ENCODE measurements at places on chromosomes 12 and 14.

DNA sequence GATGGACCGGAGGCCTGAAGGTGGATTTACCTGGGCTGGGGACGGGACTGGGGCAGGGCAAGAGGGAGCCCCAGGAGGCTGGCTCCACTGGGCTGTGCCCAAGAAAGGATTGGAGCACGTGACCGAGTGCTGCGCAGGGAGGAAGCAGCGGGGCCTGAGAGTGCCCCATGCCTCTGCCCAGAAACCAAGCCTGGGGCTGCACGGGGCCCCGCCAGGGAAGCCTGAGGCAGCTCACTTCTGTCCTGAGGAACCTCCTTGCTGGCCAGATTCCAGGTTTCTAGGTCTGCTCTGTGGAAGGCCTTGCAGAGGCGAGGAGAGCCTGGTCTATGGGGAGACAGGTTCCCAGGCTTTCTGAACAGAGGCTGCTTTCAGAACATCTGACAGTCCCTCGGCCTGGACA, 10.4 kb downstream of the NGB start:
- DNase-seq, result no peak

GRCh38 chr12:76189851-76190250, 105.4 kb upstream of the NAP1L1 start:
- DNase-seq, result no peak

GRCh38 chr12:124916374-124917134, 2.1 kb upstream of the UBC start:
- no peak for DNase-seq

- DNase-seq, result no peak
These were observed 143.5 kb downstream of the KCNA5 start for GRCh38 chr12:5187136-5187535.

DNA sequence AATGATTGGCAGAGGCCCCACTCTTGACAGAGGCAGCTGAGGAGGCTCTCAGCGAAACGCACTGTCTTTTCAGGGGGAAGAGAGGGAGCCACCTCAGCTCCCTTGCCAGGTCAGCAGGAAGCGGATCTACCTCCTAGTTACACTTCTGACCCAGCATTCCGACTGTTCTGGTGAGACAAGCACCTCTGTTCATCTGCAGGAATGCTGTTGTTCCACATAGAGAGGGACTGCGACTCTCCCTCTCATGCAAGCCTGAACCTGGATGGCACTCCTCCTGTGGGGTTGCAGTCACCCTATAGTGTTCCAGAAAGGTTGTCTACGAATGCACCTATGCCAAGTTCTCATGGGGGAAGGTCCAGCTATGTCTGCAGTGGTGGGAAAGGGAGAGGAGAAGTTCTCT, 37.1 kb upstream of the AEBP2 start:
- no peak for DNase-seq

DNA sequence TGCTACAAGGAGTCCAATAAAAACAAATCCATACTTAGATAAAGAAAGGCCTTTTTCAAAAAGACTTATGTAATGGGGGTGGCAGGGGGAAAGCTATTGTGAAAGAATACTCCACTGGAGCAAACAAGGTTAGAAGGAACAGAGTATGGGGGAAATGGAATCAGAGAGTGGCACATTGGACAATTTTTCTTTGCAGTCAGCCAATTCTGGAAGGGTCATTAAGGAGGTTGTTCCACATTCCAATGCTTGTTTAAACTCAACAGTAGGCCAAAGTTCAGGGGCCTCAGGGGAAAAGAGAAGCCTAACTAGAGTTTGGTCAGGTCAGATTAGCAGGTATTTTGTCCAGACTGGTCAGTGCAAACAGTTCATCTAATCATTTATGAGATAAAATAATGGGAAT, 105.2 kb upstream of the RESF1 start:
- DNase-seq, result no peak

GRCh38 chr14:77964586-77964985, 164.7 kb downstream of the ADCK1 start:
- no peak for DNase-seq

GRCh38 chr14:71541271-71541670, 391.0 kb upstream of the RGS6 start:
- no peak for DNase-seq

DNA sequence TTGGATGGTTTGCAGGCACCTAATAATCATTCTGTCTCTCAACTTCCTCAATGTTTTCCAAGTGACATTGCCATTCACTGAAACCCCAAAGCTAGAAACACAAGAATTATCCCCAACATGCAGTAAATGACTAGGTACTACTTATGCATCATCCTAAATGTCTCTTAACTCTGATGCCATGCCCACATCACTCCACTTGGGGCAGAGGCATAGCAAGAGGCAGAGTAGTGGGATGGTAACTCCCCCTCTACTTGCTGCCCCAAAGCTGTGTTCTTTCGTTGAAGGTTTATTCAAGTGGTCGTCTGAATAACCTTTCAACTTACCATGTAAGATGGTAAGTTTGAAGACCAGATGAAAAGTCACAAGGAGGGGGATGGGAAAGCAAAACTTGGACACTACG, 77.9 kb upstream of the SOX5 start:
- DNase-seq, result no peak

- no peak for DNase-seq
These were observed 861 bp downstream of the IL26 start for GRCh38 chr12:68224613-68225285.

GRCh38 chr12:38728894-38729293, 176.5 kb downstream of the CPNE8 start:
- no peak for DNase-seq

DNA sequence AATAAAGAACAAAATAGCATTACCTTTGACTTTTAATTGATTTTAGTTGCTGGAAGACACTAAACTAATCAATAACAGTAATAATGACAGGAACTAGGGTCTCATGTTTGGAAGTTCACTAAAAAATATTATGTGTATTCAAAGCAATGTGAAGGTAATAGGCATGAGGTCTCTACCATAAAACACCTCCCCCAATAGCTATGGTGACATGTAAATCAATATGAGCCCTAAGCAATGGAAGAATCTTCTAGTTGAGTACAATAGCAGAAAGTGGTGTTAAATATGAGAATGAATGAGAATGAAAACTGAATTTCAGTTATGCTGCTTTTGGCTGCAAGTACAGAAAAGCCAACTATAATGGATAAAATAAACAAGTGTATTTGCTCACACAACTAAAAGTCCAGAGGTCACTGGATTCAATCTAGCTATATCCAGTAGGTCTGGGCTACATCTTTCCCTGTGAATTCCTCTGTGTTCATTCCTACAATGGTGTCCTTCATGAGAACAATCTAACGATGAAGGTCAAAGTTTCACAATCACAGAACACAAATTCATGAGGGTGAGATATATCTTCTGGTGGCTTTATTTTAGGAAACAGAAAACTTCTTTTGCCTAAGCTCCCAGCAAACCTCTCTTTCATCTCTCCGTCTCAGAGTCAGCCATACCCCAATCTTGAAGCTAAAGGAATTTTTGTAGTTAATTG, 728.0 kb downstream of the FSCB start:
- no peak for DNase-seq

- DNase-seq, result no peak
These were observed 10.0 kb upstream of the CNIH1 start for GRCh38 chr14:54451121-54451601.

- DNase-seq, result no peak
These were observed 81.3 kb upstream of the NRXN3 start for GRCh38 chr14:78088916-78089315.

- DNase-seq, result no peak
These were observed 65.2 kb upstream of the MANSC4 start for GRCh38 chr12:27845187-27845586.
